ENCODE measurements at places on chromosomes 1 and 21.

GRCh38 chr1:12730156-12730555 is 14.2 kb downstream of the AADACL3 start:
- DNase-seq: no peak

- DNase-seq: no peak
These were observed 87.7 kb downstream of the NPHP4 start for GRCh38 chr1:5904551-5904950.

- DNase-seq: no peak
These were observed 184.3 kb downstream of the NEGR1 start for GRCh38 chr1:72097851-72098570.

DNA sequence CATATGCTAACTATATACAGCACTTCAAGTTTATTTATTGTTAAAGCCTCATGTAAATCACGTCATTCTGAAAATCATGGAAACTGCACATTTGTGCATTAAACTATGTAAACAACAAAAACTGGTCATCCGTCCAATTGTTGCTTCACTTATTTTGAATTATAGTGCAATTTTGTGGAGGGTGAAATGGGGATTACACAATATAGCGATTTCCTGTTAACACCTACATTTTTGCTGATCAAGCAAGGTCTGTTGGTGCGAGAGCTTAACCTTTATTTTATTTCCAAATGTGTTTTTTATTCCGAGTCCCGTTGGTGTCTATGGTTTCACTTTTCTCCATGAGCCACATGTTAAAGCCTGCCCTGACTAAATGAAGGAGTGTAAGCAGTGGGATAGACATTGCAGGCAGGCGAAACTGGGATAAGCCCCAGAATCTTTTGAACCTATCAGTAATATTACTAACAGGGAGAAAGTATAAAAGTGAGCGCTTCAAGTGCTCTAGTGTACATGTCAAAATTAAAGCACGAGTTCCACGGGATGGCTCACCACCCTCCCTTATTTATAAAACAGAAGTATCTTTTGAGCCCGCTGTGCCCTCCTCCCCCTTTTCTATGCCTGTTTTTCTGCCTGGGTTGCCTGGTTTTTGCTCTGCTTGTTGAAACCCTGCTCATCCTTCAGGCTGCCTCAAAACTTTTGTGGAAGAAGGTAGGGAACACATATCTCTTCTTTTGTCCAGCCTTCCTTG is 120.7 kb downstream of the NFIA start:
- DNase-seq: no peak

DNA sequence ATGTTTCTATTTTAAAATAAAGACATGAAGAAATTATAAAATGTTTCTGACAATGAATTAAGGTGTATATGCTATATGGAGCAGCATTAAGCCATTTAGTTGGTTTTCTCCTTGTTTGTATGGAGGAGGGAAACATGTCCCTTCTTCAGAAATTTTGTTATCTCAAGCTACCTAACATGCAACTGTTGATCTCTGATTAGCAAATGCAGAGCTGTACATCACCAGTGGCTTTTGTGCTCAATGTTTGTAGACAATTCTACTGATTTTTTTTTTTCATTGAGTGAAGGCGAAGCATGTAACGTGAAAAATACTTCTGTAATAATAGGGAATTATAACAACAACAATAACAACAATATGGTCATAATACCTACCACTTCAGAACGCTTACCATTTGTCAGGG is 463.7 kb downstream of the PLPP3 start:
- DNase-seq: no peak

DNA sequence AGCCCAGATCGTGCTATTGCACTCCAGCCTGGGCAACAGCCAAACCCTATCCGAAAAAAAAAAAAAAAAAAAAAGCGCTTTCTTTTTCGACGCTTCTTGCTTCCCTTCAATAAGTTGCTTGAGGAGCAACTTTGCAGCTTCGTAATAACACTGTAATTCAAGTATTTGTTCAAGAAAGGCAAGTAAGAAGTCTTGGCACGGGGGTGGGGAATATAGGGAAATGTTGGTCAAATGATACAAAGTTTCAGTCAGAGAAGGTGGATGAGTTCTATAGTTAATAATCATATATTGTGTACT is 871 bp upstream of the PSMA5 start:
- DNase-seq: no peak

DNA sequence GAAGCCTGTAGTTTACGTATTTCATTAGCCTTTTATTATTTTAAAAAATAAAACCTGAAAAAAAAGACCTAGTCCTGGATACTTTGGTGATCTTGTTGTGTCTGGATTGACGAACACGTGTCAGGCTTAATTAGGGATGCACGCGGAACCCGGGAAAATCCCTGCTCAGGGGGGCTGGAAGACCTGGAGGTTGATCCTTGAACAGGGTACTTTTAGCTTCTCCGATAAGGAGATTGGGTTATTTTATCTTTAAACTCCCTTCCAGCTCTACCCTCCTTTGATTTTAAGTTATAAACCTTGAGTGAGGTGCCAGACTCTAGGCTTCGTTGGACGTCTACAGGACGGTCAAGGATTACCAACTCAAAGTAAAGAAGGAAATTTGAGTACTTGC is 552 bp upstream of the ZNF691 start:
- no peak for DNase-seq

- DNase-seq: peak; percentile 13
These were observed 40.9 kb downstream of the STX6 start for GRCh38 chr1:180981596-180982387.

DNA sequence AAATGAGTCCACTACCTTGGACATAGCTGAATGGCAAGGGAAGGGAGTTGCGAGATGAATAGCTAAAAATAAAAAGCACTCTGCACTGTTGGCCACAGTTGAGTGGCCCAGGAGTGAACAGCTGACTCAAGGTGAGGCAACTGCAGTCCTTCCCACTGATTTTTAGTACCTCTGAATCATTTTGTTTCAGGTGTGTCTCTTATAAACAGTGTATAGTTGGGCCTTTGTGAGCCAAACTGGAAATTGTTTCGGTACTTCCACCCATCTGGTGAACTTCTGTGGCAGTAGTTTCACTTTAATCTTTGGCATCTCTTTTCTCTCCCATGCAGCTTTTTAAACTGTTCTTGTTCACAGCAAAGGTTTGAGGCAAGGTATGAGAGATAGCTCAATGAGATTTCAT is 122.7 kb downstream of the VAV3 start:
- no peak for DNase-seq

- DNase-seq: no peak
These were observed 154.6 kb downstream of the RGS7 start for GRCh38 chr1:241202401-241202800.

DNA sequence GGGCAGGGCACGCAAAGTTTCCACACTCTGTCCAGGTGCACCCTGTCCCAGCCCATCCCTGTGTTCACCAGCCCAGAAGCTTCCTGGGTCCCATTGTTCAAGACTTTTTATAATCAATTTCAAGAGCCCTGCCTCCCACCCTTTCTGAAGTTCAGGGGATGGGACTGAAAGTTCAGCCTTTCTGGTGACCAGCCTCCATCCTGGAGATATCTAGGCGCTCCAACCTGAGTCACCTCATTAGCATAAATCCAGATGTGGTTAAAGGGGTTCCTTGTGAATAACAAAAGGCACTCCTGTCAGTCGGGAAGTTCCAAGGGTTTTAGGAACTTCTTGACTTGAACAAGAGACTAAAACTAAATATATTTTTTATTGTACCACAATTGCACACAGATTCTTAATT is 48.4 kb upstream of the RAP1A start:
- no peak for DNase-seq

GRCh38 chr1:20375563-20375962 is 84.9 kb downstream of the VWA5B1 start:
- DNase-seq: no peak
